HCT116 (cell line): ENCODE measurements at places on chromosomes 3 and 15.

DNA sequence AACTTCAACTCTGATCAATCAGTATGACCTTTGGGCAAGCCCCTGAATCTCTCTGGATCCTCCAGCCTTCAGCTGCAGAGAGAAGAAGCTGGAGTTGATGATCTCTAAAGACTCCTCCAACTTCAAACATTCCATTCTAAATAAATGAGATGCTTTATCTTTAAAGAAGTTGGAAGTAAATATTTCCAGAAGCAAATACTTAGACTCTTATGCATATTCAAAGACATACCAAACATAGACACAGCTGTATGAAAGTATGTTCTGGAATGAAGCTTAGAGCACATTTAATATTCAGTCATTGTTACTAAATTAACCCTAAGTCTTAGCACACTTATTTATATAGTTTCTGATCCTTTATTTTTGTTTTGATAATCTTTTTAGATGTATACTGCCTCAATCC is 77.6 kb upstream of the ACP3 start:
- no peak for DNase-seq

DNA sequence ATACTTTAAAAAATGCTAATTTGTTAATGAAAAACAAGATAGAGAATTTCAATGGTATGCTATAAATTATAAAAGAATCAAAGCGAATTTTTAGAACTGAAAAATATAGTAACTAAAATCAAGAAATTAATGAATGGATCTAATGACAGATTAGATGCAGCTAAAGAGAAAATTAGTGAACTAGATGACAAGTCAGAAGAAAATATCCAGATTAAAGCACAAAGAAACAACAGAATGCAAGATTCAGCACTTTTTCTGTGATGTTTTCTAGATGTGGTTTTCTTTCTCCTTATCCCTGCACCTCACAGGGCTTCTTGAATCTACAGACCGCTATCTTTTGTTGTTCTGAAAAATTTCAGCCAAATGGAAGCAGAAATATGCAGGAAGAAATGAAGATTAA is 54.4 kb downstream of the INO80 start:
- no peak for DNase-seq

- DNase-seq: no peak
Observed at GRCh38 chr3:42024591-42025351, 62.9 kb upstream of the ULK4 start.

GRCh38 chr3:4297486-4297885 is 5.7 kb upstream of the SETMAR start:
- no peak for DNase-seq

- DNase-seq: no peak
Observed at GRCh38 chr15:99016680-99017321, 9.2 kb upstream of the PGPEP1L start.

DNA sequence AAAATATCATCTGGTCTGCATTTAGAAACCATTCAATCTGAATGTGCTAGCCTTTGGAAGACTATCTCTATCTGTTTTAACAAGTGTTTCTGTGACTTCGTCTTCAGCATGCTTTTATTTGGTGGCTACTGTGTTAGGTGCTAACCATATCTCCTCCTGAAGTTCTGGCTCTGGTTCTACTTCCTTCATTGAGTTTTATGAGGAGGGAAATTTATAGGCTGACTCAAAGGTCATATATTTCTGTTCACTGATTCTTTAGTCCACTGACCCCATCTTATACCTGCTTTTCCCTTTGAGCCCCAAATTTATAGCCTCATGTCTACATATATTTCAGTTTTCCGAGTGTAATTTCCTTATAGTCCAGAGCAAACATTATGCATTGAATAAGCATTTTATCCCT is 295.0 kb upstream of the RASGRP1 start:
- no peak for DNase-seq

GRCh38 chr15:26516102-26516980 is 256.5 kb downstream of the GABRB3 start:
- no peak for DNase-seq

DNA sequence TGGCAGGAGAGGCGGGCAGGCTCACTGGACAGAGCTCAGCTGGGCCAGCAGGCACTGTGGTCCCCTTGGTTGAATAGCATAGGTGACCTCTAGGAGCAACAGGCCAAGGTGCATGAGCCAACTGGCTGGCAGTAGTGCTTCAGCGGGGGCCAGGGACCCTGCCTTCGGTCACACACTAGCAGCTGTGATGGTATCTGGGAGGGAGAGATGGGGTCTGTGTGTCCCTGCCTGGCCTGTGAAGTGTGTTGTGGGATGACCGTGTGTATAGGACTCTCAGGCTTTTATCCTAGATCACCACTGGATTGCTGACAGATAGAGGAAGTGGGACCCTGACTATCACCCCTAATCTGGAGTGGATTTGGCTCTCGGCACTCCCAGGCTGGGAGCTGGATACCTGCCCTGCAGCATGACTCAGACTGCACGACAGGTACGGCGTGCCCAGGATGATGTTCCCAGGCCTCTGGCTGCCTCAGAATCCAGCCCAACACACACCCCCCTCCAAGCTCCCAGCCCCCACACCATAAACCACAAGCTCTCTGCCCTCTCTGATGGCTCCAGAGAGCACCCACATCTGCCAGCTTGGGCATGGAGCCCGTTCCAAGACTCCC is 7.8 kb downstream of the RPS17 start:
- DNase-seq: no peak

GRCh38 chr15:57751177-57751800 is 44.8 kb downstream of the POLR2M start:
- no peak for DNase-seq

- DNase-seq: no peak
Observed at GRCh38 chr3:120147072-120147871, 53.0 kb upstream of the GSK3B start.

GRCh38 chr3:105907777-105908176 is 39.0 kb upstream of the CBLB start:
- no peak for DNase-seq

DNA sequence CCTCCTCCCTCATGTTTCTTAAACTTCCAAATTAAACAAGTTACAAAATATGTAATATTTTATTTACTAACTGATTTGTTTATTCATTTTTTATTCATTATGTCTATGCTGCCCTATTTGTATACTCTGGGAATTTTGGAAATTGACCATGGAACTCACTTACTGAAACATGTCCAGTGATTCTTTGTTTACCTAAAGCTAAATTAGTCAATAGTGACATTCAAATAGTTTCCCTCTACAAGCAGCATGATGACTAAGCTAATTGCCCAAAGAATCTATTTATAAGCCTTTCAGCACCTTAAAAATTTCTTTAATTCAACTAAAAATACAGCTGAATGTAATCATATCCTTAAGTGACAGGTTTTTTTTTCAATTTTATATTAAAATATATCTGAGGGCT is 437.7 kb downstream of the SI start:
- no peak for DNase-seq

DNA sequence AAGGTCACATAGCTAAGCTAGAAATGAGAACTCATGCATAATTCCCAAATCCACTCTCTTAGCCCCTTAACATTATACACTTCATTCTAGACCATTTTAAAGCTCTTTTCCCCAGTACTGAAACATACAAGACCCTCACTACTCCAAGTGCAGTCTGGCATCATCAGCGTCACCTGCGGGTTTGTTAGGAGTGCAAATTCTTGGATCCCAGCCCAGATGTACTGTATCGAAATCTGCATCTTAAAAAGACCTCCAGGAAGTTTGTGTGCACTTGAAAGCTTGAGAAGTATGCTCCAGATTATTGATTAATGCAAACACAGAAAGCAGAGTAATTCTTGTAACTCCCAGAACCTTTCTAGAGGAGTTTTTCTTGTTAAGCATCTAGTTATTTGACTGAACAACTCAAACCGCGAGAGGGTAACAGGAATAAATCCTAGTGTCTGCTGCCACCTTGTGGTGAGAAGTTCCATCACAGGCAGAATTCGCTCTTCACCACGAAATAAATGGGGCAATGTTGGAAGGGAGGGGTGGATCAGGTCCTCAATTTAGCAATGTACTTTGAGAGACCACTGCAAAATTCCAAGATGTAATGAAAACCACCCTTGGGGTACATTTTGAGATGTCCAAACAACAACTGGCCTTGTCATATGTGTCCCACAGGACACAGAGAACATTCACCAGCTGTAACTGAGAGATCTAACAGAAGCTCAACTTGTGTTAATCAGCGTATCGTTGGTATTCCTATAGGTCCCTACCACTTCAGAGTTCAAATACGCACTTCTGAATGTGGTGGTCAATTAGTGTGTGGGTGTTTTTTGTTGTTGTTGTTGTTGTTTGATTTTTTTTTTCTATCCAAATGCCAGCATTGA is 583 bp upstream of the C3orf49 start:
- DNase-seq: peak; percentile 28

DNA sequence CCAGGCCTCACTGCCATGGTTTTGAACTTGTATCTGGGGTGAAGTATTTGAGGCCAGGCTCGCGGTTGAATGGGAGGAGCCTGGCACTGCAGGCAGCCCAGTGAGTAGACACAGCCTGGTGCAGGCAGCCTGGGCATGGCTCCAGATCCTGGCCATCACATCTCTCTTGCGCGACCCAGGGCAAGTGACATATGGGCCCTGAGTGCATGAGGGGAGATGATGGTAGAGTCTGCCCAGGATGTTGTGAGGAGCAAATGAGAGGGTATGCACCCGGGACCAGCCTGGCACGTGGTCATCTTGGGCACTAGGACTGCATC is 103.5 kb downstream of the TBC1D2B start:
- DNase-seq: no peak

DNA sequence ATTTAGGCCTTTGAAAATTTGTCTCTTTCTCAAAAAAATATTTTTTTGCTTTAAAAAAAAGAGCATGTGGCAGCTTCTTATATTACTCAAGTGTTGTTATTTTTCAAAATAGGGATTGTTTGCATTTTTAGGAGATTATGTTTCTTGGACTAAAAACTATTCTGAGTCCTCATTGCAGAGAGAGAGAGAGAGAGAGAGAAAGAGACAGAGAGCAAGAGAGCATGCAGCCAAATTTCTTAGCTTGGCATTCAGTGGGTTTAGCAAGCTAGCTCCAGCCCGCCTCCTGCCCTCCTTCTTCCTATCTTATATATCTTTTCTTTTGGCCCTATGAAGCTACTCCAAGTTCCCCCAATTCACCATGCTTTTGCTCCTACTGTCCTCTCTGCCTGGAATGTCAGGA is 55.7 kb downstream of the CEMIP start:
- no peak for DNase-seq

DNA sequence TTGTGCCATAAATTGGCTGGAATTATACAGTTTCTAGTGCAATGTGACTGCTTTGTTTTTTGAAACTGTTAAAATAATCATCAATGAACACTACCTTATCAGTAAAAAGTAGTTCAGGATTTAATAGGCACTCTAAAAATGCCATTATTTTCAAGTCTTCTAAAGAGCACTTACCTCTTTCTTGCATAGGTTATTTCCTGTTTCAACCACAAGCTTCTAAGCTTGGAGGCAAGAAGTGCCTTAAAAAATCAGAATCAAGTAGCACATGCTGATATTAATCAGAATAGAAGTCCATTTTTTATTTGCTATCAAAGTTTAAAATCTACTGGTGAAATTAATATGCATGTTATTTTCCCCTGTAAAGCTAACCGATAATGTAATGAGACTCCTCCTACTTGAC is 991.6 kb downstream of the CADM2 start:
- DNase-seq: no peak

DNA sequence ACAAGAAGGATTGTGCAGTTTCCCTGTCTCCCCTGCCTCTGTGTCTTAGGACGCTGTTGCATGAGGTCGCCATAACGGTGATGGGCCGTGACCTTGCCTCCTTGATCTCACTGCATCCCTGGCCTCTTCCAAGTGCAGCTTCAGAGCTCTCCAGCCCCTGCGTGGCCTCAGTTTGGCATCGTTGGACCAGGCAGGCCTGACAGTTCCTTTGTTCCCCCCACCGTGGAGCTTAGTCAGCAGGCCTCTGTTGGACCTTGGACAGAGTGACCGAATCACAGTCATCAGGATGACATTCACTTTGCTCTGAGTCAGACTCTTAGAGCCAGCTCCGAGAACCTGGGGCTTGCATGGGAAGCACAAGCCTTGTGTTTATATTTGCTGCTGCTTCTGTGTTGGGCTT is 139.4 kb downstream of the OPA1 start:
- DNase-seq: peak; percentile 16

DNA sequence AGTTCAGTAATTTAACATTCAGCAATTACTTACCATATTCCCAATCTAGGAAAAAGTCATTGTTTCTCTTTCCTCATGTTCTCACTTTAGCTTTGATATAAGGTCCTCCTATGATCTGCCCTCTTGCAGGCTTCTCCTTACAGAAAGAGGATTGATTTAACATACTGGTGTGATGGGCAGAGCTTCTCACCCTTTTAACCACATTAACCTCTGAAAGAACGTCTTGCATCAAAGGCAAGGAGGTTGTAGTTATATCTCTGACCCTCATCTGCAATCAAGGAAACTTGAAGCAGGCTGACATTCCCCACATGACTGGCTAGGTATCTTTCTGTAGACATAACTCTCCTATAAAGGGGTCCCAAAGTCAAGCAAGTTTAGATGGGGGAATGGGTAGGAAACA is 39.5 kb downstream of the BTLA start:
- no peak for DNase-seq

GRCh38 chr3:52451237-52452083 is 2.4 kb downstream of the TNNC1 start:
- DNase-seq: no peak

GRCh38 chr3:130411320-130411719 is 65.8 kb downstream of the COL6A5 start:
- no peak for DNase-seq
